ENCODE measurements at places on chromosomes 2 and 18.

DNA sequence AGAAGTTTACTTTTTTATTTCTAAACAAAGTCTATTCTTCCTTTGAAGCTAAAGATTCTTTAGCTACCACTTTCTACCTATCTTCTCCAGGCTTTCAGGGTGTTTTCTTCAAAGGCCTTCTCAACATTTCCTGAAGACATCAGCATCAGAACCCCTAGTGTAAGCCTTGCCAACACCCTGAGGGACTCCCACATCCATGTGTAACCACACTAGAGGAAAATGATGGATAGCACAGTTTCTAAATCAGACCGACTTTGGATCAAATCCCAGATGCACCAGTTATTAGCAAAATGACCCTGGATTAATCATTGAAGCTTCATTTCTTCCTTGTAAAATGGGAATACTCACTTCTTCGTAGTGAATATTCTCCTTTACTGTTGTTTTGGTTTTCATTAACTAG, 4.7 kb upstream of the TTN start:
- DNase-seq = no peak

DNA sequence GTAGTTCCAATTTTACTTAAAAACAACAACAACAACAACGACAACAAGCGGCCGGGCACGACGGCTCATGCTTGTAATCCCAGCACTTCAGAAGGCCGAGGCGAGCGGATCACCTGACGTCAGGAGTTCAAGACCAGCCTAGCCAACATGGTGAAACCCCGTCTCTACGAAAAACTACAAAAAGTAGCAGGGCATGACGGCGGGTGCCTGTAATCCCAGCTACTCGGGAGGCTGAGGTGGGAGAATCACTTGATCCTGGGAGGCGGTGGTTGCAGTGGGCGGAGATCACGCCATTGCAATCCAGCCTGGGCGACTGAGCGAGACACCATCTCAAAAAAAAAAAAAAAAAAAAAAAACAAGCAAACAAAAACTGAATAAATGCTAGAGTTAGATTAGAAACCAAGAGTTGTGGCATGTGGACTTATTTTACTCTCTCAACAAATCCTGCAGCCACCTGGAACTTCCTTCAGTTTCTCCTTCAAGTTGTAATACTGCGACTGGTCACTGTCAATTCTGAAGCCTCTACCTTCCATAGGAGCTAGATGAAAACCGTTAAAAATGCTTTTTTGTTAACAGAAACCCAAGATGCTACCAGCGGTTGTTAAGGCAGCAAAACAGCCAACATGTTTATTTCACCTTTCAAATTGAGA, 1.3 kb downstream of the ATP5F1A start:
- no peak for DNase-seq

GRCh38 chr2:176961775-176962619, 250.6 kb upstream of the HNRNPA3 start:
- DNase-seq = no peak

DNA sequence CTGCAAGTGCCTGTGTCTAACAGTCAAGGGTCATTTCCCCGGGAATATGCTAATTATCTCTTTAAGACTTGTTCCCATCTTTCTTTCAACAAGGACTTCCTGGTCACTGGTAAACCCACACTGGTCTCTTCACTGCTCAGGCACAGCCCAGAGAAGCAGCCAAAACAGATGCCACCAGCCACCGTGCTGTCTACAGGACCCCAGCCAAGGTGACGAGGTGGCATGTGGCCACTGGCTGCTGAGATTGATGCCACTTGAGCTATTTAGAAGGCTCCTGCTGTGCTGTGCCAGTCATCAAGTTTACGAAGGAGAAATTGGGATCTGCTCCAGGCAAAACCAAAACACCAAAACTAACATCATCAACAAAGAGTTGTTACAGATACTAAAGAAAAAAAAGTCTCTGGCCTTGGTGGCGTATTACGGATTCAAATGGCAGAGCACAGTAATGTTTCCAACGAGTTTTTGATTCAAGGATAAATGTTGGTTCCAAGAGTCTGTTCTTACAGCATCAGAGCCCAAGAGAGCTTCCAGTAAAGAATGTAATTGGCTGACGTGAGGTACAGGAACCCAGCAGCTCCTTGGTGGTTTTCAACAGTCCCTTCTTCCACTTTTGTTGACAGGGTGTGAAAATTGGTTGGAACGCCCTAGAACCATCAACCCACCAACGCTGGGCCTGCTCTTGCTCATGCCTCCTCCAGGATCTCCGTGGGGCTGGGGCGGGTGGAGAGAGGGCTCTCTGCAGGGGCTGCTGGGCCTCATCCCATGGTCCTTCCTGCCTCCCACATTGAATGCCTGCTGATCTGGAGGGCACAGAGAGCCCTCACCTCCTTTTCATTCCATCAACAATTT, 63.7 kb upstream of the ZCCHC2 start:
- no peak for DNase-seq

GRCh38 chr2:240915526-240916341, 9.6 kb downstream of the CROCC2 start:
- no peak for DNase-seq

GRCh38 chr18:68922392-68922791, 124.5 kb downstream of the CCDC102B start:
- DNase-seq = no peak

DNA sequence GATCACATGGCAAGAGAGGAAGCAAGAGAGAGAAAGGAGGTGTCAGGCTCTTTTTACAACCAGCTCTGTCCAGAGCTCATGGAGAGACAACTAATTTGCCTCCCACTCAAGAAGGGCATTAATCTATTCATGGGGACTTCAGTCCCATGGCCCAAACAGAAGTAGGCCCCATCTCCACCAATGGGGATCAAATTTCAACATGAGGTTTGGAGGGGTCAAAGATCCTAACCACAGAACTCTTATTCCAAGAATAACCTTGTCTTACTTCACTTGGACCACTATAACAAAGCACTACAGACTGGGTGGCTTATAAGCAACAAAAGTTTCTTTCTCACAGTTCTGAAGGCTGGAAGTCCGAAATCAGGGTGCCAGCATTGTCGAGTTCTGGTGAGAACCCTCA, 31.8 kb downstream of the GRB14 start:
- DNase-seq = no peak

- DNase-seq = peak; percentile 96
These were observed 100.3 kb downstream of the TTC32 start for GRCh38 chr2:19801367-19802080.

- DNase-seq = no peak
These were observed 99.8 kb downstream of the SH3BP4 start for GRCh38 chr2:235051436-235052260.

GRCh38 chr18:62324181-62324828, 805 bp upstream of the TNFRSF11A start:
- no peak for DNase-seq

DNA sequence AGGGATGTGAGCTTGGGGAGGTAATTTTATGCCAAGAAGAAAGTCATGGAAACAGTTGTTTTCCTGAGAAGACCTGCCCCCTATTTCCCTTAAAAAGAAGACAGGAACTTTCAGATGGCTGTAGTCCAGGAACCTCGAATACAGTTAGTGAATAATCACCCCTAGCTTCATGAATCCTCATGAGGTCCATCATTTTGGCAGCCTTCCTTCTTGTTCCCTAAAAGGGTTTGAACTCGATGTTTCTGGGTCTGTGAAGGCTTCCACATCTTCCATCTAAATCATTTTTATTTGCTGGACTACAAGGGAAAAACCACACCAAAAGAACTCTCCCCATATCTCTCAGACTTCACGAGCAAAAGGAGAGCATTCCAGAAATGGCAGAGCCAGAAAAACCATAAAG, 290.8 kb downstream of the SLC4A3 start:
- no peak for DNase-seq

- no peak for DNase-seq
These were observed 14.2 kb downstream of the CAVIN2 start for GRCh38 chr2:191832668-191833067.

DNA sequence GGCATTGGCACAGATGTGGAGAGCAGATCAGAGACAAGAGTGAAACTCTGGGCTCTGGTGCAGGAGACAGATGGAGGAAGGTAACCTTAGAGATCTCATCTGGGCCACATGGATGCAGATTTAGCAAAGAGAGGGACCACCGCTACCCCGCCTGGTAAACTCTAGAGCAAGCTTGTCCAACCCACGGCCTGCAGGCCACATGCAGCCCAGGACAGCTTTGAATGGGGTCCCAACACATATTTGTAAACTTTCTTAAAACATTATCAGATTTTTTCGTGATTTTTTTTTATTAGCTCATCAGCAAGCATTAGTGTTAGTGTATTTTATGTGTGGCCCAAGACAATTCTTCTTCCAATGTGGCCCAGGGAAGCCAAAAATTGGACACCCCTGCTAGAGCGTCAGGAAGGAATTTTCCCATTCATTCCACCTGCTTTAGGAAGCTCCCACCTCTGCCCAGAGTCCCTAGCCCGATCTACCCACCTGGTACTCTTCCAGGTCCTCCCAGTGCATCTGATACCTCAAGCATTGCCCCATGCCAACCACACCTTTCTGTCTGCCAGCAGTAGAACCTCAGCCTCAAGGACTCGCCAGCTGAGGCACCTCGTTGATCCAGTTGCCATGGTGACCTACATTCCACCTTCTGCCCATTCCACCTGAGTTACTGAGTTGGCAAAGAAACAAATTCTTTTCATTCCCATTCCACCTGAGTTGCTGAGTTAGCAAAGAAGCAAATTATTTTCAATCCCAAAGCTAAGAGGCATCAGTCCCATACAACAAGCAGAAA, at the start of gene CIB4:
TSS of gene CIB4 (minus strand) at position 586 of the 784 bp plus-strand sequence. CDS start at position 534, 52 bp downstream.
- DNase-seq = no peak
